RPMI8226 (cell line): ENCODE measurements at places on chromosomes 4 and X.
A peak's percentile ranks its signal among the peaks of the same experiment; 100 is the strongest.

DNA sequence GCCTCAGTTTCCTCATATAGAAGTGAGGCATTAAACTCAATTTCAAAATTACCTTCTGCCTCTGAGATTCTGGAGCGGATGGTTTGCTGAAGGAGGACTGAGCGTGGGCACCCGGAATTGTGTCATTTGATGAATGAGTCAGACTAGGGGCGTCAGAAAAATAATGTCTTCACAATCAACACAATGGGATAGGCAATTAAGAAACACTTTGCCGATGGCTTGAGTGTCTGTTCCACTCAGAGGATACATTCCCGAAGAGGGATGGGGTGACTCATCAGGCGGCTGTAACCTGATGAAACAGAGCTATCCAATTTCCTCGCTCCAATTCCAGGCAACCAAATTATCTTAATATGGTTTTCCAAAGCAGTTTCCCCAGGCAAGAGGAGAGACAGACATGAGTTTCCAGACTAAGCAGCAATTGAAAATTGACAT is 1.2 kb upstream of the CHRNA9 start:
- DNase-seq, result no peak

DNA sequence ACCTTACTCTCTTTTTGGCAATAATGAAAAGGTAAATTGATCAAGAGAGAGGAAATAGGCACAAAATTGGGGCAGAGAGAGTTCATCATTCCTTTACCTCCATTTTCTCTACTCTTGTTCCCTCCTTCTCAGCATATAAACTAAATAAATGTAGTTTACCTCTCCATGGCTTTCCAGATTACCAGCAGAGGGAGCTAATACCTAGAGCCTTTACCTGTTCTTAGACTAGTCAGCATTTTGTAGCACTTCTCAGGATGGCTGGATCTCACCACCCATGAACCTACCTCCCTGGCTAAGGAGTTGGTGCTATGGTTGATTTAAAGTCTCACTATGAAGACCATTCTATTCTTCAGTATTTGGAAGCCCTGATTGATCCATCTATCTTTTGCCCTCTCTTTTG is 15.7 kb downstream of the OFD1 start:
- DNase-seq, result peak; percentile 78

- DNase-seq, result no peak
These were observed 306.7 kb downstream of the GBA3 start for GRCh38 chr4:22999419-22999818.

DNA sequence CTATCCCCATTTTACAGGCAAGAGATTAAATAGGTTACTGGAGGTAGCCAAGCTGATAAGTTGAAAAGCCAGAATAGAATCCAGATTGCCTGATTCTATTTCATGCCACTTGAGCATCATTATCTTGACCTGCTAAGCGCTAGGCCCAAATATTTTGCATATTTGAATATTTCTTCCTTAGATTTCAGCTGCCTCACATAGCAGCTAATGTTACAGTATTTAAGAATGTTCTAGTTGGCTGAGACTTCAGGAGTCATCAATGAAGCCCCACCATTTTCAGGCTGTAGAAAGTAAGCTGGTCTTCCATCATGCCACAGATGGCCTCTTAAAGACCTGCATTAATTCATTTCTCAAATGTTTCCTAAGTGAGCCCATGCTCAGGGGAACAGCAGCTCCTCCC is 121.4 kb downstream of the SHROOM3 start:
- DNase-seq, result no peak

GRCh38 chr4:113270520-113271319 is 221.3 kb downstream of the ANK2 start:
- DNase-seq, result no peak

GRCh38 chr4:87872028-87872427 is 39.3 kb downstream of the MEPE start:
- no peak for DNase-seq
